Fibroblast of skin of right quadriceps (primary cell): ENCODE measurements at places on chromosomes 11 and 22.
A peak's percentile ranks its signal among the peaks of the same experiment; 100 is the strongest.

DNA sequence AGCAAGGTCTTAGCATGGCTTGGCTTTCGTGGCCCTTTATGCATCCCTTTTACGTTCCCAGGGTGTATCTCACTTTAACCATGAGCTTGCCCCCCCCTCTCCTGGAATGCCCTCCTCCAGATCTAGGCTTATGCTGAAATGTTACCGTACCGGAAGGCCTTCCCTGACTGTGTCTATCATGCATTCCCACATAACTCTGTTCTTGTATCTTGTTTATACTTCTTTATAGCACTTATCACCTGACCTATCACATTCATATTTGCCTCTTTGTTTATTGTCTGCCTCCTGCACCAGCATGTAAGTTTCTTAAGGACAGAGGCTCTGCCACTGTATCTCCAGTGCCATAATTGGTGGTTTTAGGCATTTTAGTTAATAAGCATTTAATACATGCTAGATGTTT is 38.9 kb downstream of the PPFIBP2 start:
- DNase-seq: no peak

DNA sequence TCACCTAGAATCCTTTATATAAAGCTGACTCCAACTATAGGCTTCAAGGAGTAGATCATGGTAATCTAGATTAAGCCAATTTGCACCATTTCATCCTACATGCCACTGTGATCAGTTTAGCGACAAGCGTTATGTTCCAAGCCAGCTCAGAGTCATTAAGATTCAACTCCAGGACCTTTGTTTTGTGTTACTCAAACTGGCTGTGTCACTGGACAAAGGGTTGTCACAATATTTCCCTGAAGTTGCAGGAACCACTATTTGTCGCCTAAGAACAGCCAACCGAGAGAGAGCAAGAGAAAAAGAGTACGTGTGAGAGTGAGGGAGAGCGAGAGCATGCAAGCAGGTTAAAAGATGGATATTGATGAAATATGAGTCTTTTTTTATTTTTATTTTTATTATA is 104.8 kb downstream of the USP35 start:
- DNase-seq: no peak

GRCh38 chr11:130262424-130262823 is 52.3 kb downstream of the ZBTB44 start:
- DNase-seq: no peak

GRCh38 chr11:35845860-35846259 is 98.0 kb upstream of the LDLRAD3 start:
- no peak for DNase-seq

- peak; percentile 19 for DNase-seq
These were observed 385.3 kb downstream of the DYNC2H1 start for GRCh38 chr11:103494491-103494890.

- peak; percentile 6 for DNase-seq
These were observed 37.7 kb upstream of the MMP12 start for GRCh38 chr11:102912482-102912830.

DNA sequence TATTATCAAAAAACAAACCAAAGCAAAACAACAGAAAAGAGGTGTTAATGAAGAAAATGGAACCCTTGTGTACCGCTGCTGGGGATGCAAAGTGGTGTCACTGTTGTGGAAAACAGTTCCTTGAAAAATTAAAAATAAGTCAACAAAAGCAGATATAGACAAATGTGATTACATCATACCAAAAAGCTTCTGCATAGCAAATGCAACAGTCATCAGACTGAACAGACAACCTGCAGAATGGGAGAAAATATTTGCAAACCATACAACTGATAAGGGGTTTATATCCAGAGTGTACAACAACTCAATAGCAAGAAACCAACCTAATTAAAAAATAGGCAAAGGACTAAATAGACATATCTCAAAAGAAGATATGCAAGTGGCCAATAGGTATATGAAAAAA is 22.9 kb upstream of the CARS1 start:
- no peak for DNase-seq

GRCh38 chr11:92765082-92765840 is 204.2 kb upstream of the MTNR1B start:
- no peak for DNase-seq

DNA sequence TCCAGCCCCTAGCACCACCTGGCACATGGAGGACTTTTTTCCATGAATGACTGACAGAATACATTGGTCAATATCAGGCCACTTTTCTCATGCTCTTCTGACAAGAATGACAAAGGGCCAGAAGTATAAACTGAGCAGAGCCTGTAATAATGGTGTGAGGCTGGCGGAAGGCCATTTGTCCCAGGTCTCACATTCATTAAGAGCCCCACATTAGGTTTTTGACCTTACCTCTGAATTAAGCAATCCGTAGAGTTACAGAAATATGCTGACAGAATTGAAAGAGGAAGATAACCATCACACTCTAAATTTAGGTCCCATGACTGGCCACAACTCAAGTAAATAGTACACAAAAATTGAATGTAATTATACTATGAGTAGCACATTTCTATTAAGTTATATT is 55.2 kb downstream of the SYT9 start:
- no peak for DNase-seq

- peak; percentile 54 for DNase-seq
These were observed 935 bp upstream of the RCOR2 start for GRCh38 chr11:63917692-63918506.

DNA sequence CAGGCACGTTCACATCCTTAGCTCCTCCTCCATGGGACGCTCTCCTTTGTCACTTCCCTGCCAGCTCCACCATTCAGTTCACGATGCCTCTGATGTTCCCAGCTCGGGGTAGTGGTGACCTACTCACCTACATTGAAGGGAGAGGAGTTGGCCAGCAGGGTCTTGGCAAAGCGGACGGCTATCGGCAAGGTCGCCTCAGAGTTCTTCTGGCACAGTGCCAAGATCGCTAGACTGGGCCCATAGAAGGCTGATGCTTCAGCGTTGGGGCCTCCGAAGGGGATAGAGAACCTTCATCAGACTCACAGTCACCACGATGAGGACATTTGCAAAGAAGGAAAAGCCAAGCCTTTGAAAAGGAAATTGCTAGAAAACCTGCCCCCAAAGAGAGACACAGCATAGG is 3.0 kb downstream of the CBLIF start:
- no peak for DNase-seq

- peak; percentile 21 for DNase-seq
These were observed 109.7 kb upstream of the RRM1 start for GRCh38 chr11:3984896-3985295.

DNA sequence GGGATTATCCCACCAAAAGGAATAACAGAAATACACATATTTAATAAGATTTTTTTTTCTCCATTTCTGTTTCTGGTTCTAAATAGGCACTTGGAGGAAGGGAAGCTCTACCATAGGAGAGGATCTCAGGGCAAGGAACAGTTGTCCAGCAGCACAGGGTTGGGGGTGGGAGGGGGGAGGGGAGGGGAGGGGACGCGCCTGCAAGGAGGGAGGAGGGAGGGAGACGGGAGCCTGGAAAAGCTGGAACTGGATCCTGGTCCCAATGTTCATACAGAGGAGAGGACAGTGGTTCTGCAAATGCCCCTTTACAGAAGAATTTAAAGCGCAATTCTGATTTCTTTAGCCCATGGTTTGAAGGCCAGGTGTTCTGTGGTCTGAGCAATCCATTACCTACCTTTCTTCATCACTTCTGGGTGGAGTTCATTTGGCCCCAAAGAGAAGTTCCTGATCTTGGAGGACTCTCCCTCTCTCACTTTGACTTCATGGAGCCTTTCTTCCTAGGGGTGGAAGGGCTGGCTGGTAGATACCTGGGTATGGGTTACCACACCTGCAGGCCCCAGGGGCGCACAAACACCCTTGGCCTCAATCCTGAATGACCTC is 348.9 kb upstream of the NCAM1 start:
- peak; percentile 19 for DNase-seq

GRCh38 chr11:12241401-12241800 is 131.0 kb downstream of the MICAL2 start:
- no peak for DNase-seq

- DNase-seq: no peak
These were observed 17.6 kb upstream of the PRG2 start for GRCh38 chr11:57407941-57408475.

GRCh38 chr11:120482149-120482548 is 29.4 kb upstream of the GRIK4 start:
- peak; percentile 36 for DNase-seq

- no peak for DNase-seq
These were observed 12.0 kb upstream of the PVALB start for GRCh38 chr22:36828815-36829214.

GRCh38 chr11:109553284-109553683 is 131.3 kb downstream of the C11orf87 start:
- no peak for DNase-seq

GRCh38 chr22:47599753-47600152 is 837.3 kb downstream of the TBC1D22A start:
- DNase-seq: no peak

DNA sequence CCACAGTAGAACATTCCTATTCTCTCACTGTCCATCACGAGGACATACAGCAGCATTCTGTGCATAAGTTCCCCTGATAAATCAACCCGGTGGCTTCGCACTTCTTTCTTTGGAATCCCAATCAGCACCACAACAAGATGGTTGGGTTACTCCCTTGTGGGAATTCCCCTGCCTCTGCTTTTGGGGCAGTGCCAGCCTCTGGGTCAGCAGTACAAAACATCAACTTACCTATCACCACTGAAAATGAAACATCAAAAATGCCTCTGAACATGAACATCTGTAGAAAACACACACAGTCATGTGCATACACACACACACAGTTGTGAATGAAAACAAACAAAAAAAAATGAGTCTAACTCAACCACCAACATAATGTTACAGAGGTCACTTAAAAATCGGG is 79.3 kb downstream of the KCNA4 start:
- DNase-seq: no peak

- DNase-seq: peak; percentile 18
These were observed 222.2 kb downstream of the C11orf87 start for GRCh38 chr11:109644152-109644551.

- DNase-seq: no peak
These were observed 22.5 kb downstream of the TPCN2 start for GRCh38 chr11:69071086-69071800.

- DNase-seq: no peak
These were observed 2.6 kb downstream of the PPP1R14B start for GRCh38 chr11:64244107-64244506.

DNA sequence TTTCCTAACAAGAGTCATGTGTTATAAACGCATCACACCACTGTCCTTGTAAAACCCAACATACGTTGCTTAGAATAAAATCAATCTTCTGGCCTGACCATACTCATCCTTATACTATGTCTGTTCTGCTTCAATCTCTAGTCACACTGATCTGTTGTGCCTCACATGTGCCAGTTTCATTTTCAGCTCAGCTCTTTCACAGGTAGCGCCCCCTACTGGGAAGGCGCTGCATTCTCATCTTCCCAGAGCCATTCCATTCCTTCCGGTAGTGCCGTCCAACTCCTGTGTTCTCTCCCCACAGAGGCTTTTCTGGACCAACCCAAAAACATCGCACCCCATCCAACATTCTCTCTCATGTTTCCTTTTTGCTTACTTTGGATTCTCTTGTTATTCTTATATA is 22.2 kb downstream of the CASP5 start:
- no peak for DNase-seq

DNA sequence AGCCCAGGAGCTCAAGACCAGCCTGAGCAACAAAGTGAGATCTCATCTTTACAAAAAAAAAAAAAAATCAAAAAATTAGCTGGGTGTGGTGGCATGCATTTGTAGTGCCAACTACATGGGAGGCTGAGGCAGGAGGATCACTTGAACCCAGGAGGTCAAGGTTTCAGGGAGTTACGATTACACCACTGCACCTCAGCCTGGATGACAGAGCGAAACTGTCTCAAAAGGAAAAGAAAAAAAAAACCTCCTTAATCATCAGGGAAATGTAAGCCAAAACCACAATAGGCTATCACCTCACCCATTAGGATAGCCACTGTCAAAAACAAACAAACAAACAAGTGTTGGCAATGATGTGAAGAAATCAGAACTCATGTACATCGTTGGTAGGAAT is 13.4 kb downstream of the DGCR2 start:
- no peak for DNase-seq

DNA sequence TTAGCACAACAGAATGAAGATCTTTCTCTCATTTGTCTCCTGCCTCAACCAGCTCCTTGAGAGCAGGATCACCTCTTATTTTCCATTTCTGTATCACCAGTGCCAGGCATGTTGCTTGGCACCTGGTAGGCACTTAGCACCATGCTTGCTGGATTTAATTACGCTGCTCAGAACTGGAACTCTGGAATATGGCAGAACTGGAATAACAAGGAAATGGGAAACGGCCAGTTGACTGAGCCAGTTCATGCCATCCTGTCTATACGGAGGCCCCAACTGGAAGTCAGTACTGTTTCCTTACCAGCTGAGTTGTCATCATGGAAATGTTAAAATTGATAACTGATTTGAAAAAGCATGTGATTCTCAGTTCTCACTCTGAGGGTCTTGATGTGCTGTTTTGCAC is 69.5 kb upstream of the YWHAH start:
- DNase-seq: no peak

- no peak for DNase-seq
These were observed 2.1 kb downstream of the UBE2L3 start for GRCh38 chr22:21569459-21570170.

DNA sequence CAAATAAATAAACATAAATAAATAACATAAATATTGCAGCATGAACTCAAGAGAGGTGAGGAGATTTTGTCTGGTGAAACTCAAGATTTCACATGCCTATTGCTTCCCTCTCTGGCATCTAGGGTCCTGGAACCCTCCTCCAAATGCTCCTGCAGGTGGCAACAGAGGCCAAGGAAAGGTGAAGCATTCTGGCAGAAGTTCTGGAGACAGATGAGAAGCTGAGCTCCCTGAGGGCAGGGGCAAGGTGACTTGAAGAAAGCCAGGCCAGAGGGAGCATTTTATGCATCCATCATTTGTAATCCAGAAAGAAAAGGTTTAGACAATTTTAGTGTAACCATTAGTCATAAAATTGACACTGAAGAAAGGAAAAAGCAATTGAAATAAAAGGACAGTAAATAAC is 64.9 kb downstream of the ENDOD1 start:
- peak; percentile 70 for DNase-seq

DNA sequence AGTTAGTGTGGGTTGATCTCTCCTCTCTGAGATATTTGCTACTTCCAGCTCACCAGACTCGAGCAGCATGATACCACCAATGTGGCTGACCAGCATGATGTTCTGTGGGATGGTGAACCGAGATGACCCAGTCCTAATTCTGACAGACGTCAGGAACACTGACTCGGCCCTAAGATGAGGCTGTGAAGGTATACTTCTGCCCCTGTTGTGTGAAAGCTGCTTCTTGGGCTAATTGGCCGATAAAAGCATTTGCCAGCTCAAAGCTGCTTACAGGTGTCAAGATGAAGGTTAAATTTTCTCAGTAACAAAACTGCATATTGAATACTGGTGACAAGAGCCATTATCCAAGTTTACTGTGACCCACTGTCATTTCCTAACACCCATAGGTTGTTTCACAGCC is 151.4 kb downstream of the BRD1 start:
- no peak for DNase-seq

GRCh38 chr11:12642040-12642439 is 32.2 kb upstream of the TEAD1 start:
- DNase-seq: peak; percentile 41

- DNase-seq: peak; percentile 66
These were observed 39.0 kb downstream of the CTNND1 start for GRCh38 chr11:57800444-57801182.

- peak; percentile 32 for DNase-seq
These were observed 28.4 kb upstream of the SIK2 start for GRCh38 chr11:111573821-111574249.
